ENCODE measurements at places on chromosomes 3 and 15. TPM values are rescaled to one million over a fixed set of nuclear protein-coding genes. Genes with fewer than 3 reads are reported as not detected.
A peak's percentile ranks its signal among the peaks of the same experiment; 100 is the strongest.

SEC22A gene
- polyA plus RNA-seq: 16.5 TPM

ISLR2 gene
- 4.9 TPM for polyA plus RNA-seq

DNA sequence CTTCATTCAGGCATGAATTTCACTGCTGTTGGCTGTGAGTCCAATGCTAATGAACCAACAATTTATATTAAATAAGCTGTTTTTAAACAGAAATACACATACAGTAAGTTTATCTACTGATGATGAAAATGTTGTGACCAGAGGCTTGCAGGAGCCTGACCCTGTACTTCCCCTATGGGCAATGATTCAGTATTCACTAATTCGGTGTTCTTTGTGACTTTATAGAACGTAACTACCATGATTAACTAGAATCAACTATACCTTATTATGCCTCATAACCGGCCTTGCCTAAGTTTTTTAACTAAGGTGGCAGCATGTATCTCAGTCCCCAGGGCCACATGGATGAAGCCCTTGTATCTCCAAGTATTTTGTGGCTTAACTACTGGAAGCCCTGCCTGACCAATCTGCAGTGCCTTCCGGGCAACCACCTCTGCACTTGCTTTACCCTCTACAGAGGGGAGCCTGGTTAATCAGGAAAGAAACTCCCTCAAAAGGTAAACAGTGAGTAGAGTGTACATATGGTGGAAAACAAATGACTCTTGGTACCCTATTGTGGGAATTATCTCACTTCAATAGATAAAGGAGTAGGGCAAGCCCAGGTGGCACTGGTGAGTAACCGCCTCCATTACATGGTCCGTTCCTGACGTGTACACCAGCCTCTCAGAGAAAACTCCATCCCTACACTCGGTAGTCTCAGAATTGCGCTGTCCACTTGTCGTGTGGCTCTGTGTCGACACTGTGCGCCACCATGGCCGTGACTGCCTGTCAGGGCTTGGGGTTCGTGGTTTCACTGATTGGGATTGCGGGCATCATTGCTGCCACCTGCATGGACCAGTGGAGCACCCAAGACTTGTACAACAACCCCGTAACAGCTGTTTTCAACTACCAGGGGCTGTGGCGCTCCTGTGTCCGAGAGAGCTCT, 11.6 kb upstream of the CLDN18 start:
- H3K4me3 ChIP-seq: no peak overlapping the region
- no peaks in the 10 kb centered on the region for H3K36me3 ChIP-seq
- H3K4me1 ChIP-seq: no peaks in the 10 kb centered on the region
- no peak overlapping the region for H3K27ac ChIP-seq
- H3K27me3 ChIP-seq: no peaks in the 10 kb centered on the region

DNA sequence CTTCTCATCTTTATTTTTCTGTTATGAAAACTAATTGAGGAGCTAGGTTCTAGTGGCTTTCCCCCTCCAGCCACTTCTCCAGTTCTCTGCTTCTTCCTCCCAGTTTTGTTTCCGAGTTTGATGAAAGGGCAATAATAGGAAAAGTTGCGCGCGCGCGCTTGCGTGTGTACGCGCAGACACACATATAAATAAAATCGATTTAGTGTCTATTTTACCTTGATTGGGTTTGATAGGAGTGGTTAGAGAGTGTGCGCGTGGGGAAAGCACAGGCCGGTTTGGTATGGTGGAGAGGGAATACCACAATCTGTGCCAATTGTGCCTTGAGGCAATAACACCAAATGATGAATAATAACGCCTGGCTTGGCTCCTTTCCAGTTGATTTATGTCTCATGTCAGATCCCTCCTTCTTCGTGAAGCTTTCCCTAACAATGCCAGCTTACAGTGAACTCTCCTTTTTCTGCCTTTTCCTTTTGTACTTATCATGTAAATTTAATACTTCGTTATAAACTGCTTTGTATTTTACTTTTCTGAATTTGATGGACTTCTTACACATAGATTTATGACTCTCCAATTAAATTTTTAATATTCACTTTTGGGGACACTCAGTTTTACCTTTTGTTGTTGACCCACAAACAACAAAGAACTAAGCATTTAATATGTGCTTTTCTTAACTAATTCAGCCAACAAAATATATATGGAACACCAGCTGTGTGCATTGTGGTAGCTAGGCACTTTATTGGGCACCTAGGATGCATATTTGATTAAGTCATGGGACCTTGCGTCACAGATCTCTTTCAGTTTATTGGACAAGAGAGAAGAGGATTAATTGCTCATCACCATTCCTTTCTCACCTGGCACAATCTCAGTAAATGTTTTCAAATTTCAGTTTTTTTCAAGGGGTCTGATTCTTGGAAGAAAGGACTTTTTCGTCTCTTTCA, 1.7 kb downstream of the TIPARP start:
- peaks cover 7% of the 10 kb centered on the region for H3K4me1 ChIP-seq
- peak overlapping the region; percentile 98 for H3K27ac ChIP-seq
- H3K36me3 ChIP-seq: peaks cover 17% of the 10 kb centered on the region
- H3K27me3 ChIP-seq: no peaks in the 10 kb centered on the region
- peak; percentile 59 for DNase-seq
- peak overlapping the region; percentile 93 for H3K4me3 ChIP-seq

DNA sequence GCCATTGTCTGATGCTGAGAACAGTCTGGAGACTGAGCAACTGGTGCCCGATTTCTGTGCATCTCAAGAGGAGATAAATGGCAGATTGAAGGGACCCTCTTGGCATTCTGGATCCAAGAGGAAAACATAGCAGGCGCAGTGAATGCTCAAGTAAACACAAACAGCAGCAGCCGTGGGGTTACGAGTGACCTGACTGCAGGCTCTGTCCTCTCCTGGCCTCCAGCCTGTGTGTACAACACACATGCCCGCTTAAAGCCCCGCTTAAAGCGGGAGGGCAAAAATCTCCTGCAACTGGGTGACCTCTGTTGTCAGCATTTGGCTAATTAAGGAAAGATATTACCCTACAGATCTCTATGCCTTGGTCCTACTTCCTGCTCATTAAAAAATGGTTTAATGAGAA, 120.5 kb downstream of the GREM1 start:
- no peaks in the 10 kb centered on the region for H3K4me1 ChIP-seq
- H3K27ac ChIP-seq: no peak overlapping the region
- peaks cover 3% of the 10 kb centered on the region for H3K27me3 ChIP-seq
- H3K4me3 ChIP-seq: no peak overlapping the region
- no peaks in the 10 kb centered on the region for H3K36me3 ChIP-seq

DNA sequence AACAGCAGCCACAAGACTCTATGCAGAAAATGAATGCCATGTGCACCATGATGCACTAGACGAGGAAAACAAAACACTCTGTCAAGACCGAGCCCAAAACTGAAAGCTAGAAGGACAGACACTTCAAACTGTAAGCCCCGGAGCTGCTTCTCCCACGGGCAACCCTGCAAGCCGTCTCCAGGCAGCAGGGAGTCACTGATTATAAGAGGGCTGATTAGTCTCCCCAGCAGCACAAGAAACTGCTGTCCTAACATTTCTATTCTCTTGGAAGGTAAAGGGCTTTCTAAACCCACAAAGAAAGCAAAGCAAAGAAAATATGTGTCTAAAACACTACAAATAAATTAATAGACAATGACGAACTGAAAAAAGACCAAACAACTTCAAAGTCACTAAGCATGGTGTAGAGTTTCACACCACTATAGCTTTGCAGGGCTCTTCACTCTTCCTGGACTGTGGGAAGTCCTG, 15.5 kb downstream of the TBC1D2B start:
- H3K4me1 ChIP-seq: peaks cover 63% of the 10 kb centered on the region
- peak overlapping the region; percentile 42 for H3K27ac ChIP-seq
- H3K27me3 ChIP-seq: no peaks in the 10 kb centered on the region
- H3K36me3 ChIP-seq: no peaks in the 10 kb centered on the region
- peak; percentile 51 for DNase-seq

GRCh38 chr3:35067750-35068149, 571.6 kb upstream of the ARPP21 start:
- no peak overlapping the region for H3K4me3 ChIP-seq
- DNase-seq: no peak
- no peaks in the 10 kb centered on the region for H3K27me3 ChIP-seq
- H3K4me1 ChIP-seq: no peaks in the 10 kb centered on the region
- no peaks in the 10 kb centered on the region for H3K36me3 ChIP-seq

- H3K36me3 ChIP-seq: no peaks in the 10 kb centered on the region
- no peaks in the 10 kb centered on the region for H3K4me1 ChIP-seq
- no peaks in the 10 kb centered on the region for H3K27me3 ChIP-seq
- H3K4me3 ChIP-seq: no peak overlapping the region
Observed at GRCh38 chr3:134102976-134103375, 73.3 kb upstream of the SLCO2A1 start.

DNA sequence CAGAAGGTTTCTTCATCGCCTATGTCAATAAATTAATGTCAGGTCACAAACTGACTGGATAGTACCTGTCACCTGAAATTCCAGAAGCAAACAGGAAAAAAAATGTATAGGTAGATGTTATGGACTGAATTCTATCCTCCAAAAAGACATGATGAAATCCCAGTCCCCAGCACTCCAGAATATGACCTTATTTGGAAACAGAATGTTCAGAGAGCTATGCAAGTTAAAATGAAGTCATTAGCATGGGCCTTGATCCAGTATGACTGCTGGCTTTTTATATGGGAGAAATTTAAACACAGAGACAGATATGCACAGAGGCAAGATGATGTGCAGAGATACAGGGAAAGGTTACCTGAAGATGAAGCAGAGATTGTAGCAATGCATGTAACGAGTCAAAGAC, 953.4 kb downstream of the ZPLD1 start:
- no peak overlapping the region for H3K4me3 ChIP-seq
- H3K27me3 ChIP-seq: no peaks in the 10 kb centered on the region
- H3K36me3 ChIP-seq: no peaks in the 10 kb centered on the region
- H3K4me1 ChIP-seq: no peaks in the 10 kb centered on the region
- DNase-seq: no peak

GRCh38 chr3:146092230-146092629, 68.8 kb downstream of the PLOD2 start:
- H3K4me3 ChIP-seq: no peak overlapping the region
- no peak overlapping the region for H3K27ac ChIP-seq
